ENCODE measurements at places on chromosomes 1 and 21.

- no peak for DNase-seq
Measured at GRCh38 chr1:107926436-107927080, 38.4 kb downstream of the VAV3 start.

DNA sequence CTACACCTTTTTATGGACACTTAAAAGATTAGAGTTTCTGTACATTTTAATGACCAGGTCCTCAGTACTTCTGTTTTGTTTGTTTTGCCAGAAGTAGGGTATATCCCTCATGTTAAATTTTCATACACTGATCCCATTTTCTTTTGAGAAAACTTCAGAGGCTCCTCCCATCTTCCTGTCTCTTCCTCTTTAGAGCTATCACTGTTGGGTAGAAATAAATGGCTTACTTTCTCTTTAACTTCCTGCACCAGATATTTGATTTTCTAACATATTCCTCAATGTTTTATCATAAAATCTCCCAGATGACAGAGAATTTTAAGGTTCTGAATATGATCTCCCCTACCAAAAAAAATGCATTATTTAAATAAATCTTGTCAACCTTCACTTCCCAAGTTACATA lies 23.4 kb downstream of the VAV3 start:
- DNase-seq: no peak

GRCh38 chr1:248155927-248156326 lies 11.0 kb downstream of the OR2M5 start:
- DNase-seq: peak; percentile 10

DNA sequence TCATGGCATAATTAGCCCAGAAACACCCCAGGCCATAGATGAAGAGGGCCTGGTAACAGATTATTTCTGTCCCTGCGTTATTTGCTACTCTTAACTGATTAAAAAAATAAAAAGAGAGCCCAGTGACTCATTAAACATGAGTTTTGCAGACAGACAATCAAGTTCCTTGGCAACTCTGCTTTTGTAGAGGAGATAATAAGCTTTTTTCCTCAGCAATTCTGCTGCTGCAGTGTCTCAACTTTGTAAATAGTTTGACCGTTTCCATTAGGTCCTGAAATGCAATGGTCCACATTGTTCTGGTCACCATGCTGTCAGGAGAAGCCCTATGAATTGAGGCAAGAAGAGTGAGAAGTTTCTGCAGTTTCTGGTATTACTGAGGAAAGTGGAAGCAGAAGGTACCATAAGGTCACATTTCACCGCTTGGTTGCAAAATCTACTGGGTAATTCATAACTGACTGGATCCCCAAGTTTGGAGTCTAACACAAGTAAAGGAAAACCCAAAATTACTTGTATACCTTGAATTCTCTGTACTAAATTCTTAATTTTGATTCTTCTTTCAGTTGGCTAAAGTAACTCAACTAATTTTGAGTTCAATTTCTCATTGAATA lies 139.5 kb downstream of the ZZZ3 start:
- no peak for DNase-seq

DNA sequence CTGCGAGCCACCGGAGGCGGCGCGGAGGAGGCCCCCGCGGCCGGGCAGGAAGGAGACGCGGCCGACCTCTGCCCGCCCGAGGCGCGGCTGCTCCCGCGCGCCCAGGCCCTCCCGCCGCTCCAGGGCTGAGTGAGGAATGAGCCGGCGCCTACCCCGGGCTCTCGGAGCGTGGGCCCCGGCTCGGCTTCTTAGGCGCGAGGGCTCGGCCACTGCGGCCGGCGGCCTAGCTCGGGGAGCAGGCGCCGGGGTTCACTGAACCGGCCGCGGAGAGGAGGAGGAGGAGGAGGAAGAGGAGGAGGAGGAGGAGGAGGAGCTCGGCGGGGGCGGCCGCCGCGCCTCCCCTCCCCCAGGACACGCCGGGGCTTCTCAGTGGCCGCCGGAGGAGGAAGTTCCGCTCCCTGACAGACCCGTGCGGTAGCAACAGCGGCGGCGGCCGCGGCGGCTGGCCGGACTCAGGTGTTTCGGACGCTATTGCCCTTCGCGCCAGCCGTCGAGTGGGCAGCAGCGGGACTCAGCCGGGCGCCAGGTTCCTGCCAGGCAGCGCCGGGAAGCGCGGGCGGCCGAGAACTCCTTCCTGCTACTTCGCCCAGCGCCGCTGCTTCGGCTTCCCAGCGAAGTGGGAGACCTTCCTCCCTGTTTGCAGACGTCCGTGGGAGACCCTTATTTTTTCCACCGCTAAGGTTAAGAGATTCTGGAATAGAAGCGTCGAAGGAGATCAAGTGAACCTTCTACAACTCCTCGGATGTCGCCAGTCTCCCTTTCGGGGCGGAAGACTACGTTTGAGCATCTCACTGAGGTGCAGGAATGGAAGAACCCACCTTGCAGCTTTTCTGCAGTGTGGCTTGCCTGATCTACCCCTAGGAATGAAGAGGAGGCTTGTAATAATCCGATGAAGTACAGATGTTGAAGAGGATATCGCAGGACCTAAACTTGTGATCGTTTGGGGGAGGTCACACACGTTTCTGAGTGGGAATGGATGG lies at the start of gene MAN1A2:
TSS of gene MAN1A2 (plus strand) at position 404 of the 980 bp plus-strand sequence. CDS start 735 bp downstream, outside the sequence.
- DNase-seq: peak; percentile 77

- DNase-seq: no peak
Measured at GRCh38 chr1:98002288-98002687, 81.5 kb upstream of the DPYD start.

- no peak for DNase-seq
Measured at GRCh38 chr1:84851839-84852238, 41.2 kb downstream of the LPAR3 start.

DNA sequence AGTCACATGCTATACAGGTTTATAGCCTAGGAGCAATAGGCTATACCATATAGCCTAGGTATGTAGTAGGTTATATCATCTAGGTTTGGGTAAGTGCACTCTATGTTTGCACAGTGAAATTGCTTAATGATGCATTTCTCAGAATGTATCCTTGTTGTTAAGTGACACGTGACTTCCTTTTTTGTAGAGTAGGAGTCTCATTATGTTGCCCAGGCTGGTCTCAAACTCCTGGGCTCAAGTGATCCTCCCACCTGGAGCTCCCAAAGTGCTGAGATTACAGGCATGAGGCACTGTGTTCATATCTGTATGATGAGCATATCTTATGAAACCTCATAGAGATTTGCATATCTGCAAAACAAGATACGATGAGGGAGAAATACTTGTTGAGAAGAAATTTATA lies 13.8 kb upstream of the ABCB10 start:
- DNase-seq: no peak

DNA sequence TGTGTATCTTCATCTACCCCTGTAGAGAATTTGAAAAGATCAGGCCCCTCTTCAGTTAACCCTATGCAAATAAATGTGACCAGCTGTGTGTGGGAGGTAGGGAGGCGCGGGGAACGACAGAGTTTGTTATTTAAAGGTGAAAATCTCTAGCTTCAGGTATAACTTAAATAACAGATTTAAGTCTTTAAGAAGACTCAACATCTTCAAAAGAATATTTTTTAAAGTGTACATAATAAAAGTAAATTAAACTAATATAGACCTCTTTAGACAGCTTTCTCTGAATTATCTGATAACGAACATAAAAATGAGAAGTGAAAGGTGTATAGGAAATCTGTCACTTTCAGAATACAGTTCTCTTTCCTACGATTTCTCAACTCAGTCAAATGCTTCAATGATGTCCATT lies 16.0 kb downstream of the ANGPTL3 start:
- DNase-seq: no peak

DNA sequence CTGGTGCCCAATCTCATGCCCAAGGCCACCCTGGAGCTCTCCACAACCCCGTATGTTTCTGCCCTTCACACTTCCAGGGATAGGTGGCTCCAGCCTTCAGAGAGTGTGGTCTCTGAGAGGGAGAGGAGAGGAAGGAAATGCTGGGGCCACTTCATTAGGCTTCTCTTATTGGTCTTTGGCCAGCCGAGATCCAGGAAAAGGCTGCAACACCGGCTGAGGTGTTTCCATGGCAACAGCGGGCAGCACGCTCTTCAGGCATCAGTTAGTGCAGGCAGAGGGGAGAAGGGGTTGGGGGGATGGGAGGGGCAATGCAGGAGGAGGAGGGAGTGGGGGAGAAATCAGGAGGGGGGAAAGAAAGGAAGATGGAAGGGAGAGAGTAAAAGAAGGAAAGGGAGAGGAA lies 275.1 kb upstream of the GJB5 start:
- DNase-seq: peak; percentile 97

DNA sequence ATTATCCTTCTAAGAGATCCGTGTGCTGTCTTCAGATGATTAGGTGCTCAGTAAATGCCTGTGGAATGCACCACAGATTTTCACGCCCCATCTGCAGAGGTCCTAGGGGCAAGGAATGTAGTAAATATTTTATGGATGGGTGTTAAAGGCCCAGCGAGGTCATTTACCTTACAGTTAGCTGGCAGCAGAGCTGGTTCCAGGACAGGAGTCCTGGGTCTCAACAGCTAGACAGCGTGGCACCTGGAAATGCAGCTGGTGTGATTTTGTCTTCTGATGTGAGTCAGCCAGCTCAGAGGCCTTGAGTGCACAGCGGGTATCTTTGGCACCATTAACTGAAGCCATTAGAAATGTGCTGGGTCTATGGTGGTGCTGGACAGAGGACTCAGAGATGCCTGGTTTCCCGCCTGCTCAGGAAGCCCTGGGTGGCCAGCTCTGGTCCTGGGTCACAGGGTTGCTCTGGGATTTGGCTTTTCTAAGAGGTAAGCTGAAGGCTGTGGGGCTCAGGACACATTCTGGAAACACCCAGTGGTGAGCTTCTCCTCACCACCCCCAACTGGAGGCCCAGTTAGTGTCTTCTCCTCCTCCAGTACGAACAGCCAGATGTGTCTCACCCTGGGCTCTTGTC lies 65.5 kb downstream of the DDX20 start:
- DNase-seq: no peak

- DNase-seq: no peak
Measured at GRCh38 chr1:6969762-6970161, 184.5 kb downstream of the CAMTA1 start.

DNA sequence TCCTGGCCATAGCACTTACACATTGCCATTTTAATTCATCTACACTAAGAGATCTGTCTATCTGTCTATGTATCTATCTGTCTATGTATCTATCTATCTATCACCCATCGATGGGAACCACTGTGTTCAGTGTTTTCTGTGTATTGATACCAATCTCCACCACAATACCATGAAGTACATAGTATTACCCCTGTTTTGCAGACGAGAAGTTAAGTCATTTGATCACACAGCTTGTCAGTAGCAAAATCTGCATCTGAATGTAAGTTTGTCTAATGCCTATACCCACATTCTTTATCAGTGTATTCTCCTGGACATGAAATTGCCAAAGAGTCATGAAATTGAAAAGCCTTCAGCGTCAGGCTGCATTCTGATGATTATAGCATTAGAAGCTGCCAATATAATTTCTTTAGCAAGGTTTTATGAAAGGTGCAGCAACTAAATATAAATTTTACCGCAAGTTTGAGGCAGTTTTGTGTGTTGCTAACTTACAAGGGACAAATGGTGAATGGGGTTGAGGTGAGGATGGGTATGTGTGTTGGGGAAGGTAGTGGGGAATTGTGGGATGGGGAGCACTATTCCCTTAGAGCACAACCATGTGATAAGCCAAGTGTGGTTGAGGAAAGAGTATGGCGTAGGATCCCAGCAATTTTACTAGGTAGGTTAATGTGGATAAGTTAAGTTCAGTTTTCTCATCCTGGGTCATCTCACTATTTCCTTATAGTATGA lies 24.2 kb downstream of the SLAMF1 start:
- no peak for DNase-seq

DNA sequence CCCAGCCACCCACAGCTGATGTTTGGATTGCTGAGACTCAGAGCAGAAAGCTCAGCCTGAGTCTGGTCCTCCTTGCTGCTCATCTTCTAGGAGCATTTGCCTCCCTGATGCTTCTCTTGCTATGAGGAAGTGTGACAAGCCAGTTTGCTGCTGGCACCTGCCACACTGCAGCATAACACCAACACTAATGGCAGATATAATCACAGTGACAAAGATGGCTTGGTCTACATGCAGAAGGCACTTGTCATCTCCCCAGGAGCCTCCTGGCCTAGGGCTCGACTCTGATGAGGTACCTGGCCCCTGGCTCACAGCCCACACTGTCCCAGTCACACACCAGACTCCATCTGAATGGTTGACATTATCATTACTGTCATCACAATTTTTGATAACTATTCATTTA lies 13.9 kb upstream of the PSMB2 start:
- no peak for DNase-seq

- DNase-seq: no peak
Measured at GRCh38 chr21:41220208-41220733, 52.3 kb downstream of the BACE2 start.

DNA sequence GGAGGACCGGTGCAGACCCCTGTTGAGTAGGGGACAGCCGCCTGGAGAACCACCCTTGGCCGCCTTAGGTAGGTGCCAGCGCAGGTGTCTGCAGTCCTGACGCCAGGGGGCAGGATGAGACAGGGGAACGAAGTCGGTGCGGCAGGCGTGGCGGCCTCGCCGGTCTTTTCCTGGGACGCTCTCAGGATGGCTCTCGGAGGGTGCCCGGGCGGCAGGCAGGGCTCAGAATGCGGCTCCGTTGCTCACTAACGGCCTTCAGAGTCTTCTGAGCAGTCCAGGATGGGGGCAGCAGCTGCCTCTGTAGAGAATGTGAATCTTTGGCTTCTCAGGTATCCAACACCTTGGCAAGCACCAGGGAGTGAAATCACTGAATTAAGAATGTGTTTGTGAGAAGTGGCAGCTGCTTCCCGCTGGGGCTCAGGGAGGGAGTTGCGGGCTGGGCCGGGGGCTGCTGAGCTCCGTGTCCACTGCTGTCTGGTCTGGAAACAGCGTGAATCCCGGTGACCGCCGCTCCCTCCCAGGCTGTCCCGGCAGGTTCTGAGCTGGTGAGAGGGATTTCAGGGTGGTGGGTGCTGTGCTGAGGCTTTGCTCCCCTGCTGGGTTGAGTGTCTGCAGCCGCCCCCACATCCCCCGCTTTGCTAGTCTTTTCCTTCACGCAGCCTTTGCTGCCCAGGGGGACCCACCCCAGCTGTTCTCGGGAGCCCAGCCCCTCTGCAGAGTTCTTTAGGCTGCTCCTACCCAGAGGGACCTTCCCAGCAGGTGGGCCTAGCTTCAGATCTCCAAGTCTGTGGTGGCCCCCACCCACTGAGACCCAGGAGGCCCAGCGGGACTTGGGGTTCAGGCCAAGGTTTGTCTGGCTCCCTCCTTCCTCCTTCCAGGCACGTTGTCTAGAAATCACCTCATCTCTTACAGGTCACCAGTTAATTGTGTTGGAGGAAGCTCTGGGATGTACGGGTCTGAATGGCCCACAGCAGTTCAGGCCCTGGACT lies 11.1 kb upstream of the C1orf174 start:
- peak; percentile 90 for DNase-seq

- DNase-seq: no peak
Measured at GRCh38 chr1:74107394-74107793, 90.6 kb downstream of the LRRIQ3 start.

Data from brain (organoid and tissue), 16 donors.